Stomach (tissue), 19 donors: ENCODE measurements at places on chromosomes 4 and X. TPM values are rescaled to one million over a fixed set of nuclear protein-coding genes. Genes with fewer than 3 reads are reported as not detected.

STPG2 gene
- 0.05 TPM for polyA plus RNA-seq

SYP gene
- 3.9 TPM for polyA plus RNA-seq

TMEM156 gene
- polyA plus RNA-seq = 1.8 TPM

MAGEB1 gene
- polyA plus RNA-seq = not detected

SEPSECS gene
- 3.5 TPM for polyA plus RNA-seq

LDB2 gene
- polyA plus RNA-seq = 7.5 TPM

RENBP gene
- polyA plus RNA-seq = 8.1 TPM

GNRHR gene
- not detected for polyA plus RNA-seq

ADH1B gene
- 490 TPM for polyA plus RNA-seq

IL2 gene
- polyA plus RNA-seq = not detected

SPINK2 gene
- polyA plus RNA-seq = not detected

PCDH11X gene
- polyA plus RNA-seq = not detected

NUDT10 gene
- polyA plus RNA-seq = 1.3 TPM

NSUN7 gene
- 2.0 TPM for polyA plus RNA-seq

HPSE gene
- 1.9 TPM for polyA plus RNA-seq

TCEAL6 gene
- polyA plus RNA-seq = 0.20 TPM

MAGEC2 gene
- not detected for polyA plus RNA-seq

ZCCHC18 gene
- polyA plus RNA-seq = 1.3 TPM

MAGEC3 gene
- polyA plus RNA-seq = not detected

TBX22 gene
- not detected for polyA plus RNA-seq

CCNG2 gene
- 14.1 TPM for polyA plus RNA-seq

RASL11B gene
- polyA plus RNA-seq = 1.8 TPM

ACE2 gene
- polyA plus RNA-seq = 1.1 TPM

CAPN6 gene
- 1.1 TPM for polyA plus RNA-seq

TEX11 gene
- polyA plus RNA-seq = 0.18 TPM

GSPT2 gene
- 3.1 TPM for polyA plus RNA-seq

DDX53 gene
- polyA plus RNA-seq = not detected

GLRA2 gene
- polyA plus RNA-seq = not detected

TMPRSS11A gene
- polyA plus RNA-seq = not detected

SASH3 gene
- 12.1 TPM for polyA plus RNA-seq

SSX2B gene
- not detected for polyA plus RNA-seq

UGT2A1 gene
- polyA plus RNA-seq = not detected

ADGRG4 gene
- not detected for polyA plus RNA-seq

ATP6AP2 gene
- polyA plus RNA-seq = 19.2 TPM

RAPGEF2 gene
- 10.1 TPM for polyA plus RNA-seq

ADH7 gene
- polyA plus RNA-seq = 1.2 TPM

PLXNB3 gene
- polyA plus RNA-seq = 6.0 TPM

FABP2 gene
- polyA plus RNA-seq = not detected

NR3C2 gene
- polyA plus RNA-seq = 2.3 TPM

ANKRD50 gene
- 3.4 TPM for polyA plus RNA-seq

DMRTC1 gene
- not detected for polyA plus RNA-seq

OPN1MW3 gene
- not detected for polyA plus RNA-seq

FGD1 gene
- 3.1 TPM for polyA plus RNA-seq

L1CAM gene
- 0.76 TPM for polyA plus RNA-seq

CT45A8 gene
- polyA plus RNA-seq = not detected

THOC2 gene
- polyA plus RNA-seq = 155 TPM

PABPC1L2B gene
- not detected for polyA plus RNA-seq

TMPRSS11B gene
- polyA plus RNA-seq = not detected

TENM3 gene
- 1.5 TPM for polyA plus RNA-seq
